Forelimb muscle (tissue), 1 donor: ENCODE measurements at places on chromosomes 3 and 15.

GRCh38 chr3:97265237-97266005, 451.0 kb downstream of the EPHA6 start:
- DNase-seq = no peak

DNA sequence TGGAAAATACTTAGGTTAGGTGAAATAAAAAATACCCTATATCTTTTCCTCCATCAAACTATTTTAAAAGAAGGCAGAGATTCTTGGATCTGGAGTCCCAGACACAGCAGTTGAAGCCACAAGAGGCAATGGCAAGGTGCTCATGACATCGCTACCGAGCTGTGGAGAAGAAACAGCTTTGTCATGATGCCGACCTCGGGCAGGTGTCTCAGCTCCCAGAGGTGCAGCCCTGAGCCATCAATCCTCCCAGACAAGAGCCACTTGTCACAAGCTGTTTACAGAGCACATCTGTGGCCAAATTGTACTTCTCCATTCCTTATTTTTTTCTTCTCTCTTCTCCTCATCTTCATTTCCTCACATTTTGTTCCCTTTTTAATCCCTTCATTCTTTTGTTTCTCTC, 50.8 kb downstream of the GPR176 start:
- DNase-seq = no peak

DNA sequence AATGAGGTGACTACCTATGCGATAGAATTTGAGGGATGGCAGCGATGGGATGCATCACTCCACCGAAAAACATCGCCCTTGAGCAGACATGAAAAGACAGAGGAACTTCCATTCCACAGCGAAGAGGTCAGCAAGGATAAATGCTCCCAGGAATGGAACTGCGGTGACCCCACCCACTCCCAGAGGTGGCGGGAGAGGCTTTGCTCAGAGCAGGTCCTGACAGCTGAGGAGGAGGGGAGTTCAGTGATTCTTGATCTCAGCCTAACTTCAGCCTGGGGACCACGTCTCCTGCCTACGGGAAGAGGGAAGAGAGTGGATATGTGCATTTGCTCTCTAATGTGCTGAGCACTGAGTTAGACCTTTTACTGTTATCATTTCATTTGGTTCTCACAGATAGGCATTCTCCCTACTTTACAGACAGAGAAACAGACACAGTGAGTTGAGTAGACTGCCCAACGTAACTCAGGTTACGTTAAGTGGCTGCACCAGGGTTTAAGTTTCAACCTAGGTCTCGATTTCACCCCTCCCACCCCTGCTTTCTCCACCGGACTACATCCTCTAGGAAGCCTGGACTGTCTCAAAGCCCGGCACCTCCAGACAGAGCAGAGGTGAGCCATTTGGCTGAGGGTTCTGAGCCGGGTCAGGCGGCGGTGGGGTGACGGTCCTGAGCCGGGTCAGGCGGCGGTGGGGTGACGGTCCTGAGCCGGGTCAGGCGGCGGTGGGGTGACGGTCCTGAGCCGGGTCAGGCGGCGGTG, 170.0 kb downstream of the RAB11A start:
- DNase-seq = no peak

GRCh38 chr3:141294848-141295247, 63.2 kb downstream of the PXYLP1 start:
- no peak for DNase-seq

DNA sequence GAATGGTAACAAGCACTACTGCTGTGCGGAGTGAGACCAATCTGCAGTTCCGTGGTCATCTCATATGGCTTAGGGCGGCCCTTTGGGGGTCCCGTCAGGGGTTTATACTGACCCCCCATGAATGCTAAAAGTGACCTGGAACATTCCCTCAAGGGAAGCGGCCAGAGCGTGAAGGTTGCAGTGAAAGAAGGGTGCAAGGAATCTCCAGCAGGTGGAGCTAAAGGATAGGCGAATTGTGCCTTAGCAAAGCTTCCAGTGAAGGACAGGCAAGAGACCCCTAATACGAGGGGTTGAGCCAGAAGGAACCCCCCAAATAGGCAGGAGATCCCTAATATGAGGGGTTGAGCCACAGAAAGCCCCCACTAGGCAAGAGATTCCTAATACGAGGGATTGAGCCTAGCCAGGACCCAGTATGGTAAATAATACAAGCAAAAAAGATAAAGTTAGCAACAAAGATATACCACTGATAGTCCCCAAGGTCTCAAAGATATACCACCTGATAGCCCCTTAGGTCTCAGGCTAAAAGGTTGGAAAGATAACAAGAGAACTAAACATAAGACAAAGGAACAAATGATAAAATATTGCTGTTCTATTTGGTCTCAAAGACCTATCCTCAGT, 32.8 kb downstream of the ZNF589 start:
- DNase-seq = peak; percentile 31

- DNase-seq = no peak
Measured at GRCh38 chr15:66942649-66943390, 122.6 kb upstream of the SMAD3 start.

- no peak for DNase-seq
Measured at GRCh38 chr15:37698679-37699078, 235.8 kb upstream of the TMCO5A start.

DNA sequence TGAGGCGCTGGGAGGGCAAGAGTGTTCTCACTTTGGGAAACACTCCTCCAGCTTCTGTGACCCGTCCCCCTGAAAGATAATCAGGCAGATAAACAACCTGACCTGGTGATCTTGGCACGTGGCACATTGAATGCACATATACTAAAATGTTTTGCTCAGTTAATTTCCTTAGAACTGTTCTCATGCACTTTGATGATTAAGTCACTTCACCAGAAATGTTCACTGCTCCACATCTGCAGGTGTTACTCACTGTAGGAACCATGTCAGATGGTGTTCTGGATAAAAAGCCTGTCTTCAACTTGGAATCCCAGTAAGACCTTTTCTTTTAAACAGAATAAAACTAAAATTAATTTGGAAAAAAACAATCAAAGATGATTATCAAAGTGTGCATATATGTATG, 24.6 kb upstream of the NIPA2 start:
- no peak for DNase-seq

DNA sequence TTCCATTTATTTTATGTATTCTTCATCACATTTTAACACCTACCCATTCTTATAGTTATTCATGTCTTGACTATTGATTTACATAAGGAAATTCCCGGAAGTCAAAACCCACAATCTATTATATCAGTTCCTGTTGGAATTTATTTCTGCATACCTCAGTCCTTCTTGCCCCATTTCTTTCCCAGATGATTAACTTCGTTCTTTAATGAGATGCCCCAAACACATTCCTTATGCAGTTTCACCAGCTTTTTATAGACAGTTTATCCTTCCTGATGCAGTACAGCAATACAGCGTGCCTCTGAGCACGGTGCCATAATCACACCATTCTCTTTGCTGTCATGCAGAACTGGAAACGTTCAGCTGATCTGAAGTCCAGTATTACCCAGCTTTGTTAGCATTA, 175.8 kb upstream of the NANOGP8 start:
- DNase-seq = no peak

GRCh38 chr3:43036621-43037423, 57.7 kb downstream of the GASK1A start:
- no peak for DNase-seq

GRCh38 chr15:68177742-68178141, 27.4 kb downstream of the CALML4 start:
- DNase-seq = no peak

- DNase-seq = no peak
Measured at GRCh38 chr3:188734395-188734794, 437.4 kb upstream of the TPRG1 start.

- DNase-seq = no peak
Measured at GRCh38 chr15:77637851-77638692, 5.4 kb upstream of the LINGO1 start.

- no peak for DNase-seq
Measured at GRCh38 chr3:55014081-55014480, 86.2 kb upstream of the LRTM1 start.

DNA sequence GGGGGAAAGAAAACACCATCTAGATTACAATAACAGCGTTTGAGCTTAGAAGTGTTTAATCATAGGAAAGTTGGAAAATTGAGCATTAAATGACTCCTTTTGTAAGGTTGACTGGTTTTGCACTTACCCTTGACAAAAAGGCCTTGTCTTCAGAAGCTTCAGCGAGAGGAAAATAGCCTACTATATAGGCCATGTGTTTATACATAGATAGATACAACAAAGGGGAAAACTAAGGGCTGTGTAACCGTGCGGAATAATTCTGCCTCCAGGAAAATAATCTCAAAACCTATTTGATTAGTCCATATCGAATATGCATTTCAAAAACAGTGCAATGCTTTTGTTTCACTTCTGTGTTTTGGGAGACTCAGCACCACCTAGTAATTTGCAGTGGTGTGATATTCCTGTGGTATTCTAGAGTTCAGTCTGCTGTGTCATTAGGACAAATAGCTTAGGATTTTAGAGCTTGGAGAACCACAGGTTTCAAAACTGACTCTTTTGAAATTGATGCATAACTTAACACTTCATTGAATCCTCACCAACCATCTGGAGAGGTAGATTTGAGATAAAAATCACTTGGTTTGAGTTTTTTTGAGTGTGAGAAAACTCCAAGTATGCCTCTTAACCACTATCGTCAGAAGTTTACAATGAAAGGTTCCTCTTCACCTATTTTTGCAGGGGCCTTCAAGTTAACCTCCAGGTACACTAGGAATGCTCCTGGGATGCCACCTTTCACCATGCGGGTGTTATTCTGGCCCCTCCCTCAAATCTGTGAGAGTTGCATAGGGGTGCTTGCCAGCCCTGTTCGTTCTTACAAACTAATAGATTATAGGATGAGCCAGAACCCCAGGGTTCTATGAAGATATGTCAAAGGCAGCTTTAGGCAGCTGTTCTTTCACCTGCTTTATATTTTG, 1.9 kb downstream of the ARHGAP31 start:
- no peak for DNase-seq

DNA sequence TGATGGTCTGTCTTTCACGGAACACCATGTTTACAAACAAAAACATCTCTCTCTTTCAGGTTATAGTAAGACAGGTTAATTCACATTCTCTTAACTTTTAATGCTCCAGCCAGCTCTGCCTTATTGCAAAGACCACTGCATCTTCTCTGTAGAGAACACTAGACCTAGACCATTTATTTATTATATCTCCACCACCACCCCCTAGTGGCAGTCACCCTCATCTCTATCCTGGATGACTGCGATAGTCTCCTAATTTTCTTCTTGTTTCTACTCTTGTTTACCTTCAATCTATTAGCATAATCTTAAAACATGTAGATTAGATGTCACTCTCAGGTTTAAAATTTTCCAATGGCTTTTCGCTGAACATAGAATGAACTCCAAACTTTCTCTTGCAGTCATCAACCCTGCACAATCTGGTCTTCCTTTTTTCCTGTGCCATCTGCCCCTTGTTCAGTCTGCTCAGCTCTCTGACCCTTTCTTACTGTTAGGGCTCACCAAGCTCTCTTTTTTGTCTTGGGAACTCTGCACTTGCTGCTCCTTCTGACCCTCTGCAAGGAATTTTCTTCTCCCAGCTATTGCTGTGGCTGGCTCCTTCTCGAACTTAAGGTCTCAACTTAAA, 155.6 kb downstream of the SQOR start:
- no peak for DNase-seq

DNA sequence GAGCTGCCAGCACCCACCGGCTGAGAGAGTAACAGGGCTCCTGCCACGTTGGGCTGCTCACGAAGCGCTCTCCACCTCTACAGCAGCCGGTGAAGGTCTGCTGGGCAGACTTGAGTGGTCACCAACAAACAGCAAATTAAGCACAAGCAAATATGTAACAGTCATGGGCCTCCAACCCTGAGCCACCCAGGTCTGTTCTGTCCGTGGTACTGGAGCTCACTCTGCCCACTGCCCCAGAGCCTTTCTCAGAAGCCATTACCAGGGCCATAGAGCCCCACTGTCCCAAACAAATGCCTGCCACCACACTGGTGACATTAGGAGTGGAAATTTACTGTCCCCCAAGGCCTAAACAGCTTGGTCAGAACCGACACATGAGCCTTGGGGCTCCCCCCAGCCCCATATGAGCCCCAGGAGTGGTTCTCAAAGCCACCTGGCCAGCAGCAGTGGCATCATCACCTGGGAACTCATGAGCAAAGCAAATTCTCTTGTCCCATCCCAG, 56.6 kb downstream of the LRIG1 start:
- DNase-seq = no peak

GRCh38 chr3:184599143-184599542, 37.6 kb downstream of the EPHB3 start:
- DNase-seq = no peak

GRCh38 chr3:160006282-160007163, 17.9 kb downstream of the IL12A start:
- peak; percentile 34 for DNase-seq

- no peak for DNase-seq
Measured at GRCh38 chr3:102510663-102511062, 75.8 kb downstream of the ZPLD1 start.

- no peak for DNase-seq
Measured at GRCh38 chr3:8864402-8865350, 95.3 kb upstream of the OXTR start.

DNA sequence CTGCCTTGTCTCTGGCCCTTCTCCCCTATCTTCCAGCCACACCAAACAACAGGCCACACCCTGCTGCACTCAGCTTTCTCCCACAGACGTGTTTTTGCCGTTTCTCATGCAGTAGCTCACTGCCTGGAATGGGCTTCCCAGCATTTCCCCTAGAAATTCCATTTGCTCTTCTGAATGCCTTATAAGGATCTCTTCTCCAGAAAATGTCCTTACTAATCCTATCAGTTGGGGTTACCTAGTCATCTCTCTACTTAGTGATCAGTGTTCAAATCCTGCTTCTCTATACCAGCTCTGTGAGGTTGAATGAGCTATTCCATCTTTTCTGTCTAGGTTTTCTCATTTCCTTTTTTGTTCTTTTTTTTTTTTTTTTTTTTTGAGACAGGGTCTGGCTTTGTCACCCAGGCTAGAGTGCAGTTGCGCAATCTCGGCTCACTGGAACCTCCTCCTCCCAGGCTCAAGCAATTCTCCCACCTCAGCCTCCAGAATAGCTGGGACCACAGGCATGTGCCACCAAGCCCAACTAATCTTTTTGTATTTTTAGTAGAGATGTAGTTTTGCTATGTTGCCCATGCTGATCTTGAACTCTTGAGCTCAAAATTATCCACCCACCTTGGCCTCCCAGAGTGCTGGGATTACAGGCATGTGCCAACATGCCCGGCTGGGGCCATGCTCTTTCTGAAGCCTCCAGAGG, 98.2 kb upstream of the CHD2 start:
- no peak for DNase-seq

DNA sequence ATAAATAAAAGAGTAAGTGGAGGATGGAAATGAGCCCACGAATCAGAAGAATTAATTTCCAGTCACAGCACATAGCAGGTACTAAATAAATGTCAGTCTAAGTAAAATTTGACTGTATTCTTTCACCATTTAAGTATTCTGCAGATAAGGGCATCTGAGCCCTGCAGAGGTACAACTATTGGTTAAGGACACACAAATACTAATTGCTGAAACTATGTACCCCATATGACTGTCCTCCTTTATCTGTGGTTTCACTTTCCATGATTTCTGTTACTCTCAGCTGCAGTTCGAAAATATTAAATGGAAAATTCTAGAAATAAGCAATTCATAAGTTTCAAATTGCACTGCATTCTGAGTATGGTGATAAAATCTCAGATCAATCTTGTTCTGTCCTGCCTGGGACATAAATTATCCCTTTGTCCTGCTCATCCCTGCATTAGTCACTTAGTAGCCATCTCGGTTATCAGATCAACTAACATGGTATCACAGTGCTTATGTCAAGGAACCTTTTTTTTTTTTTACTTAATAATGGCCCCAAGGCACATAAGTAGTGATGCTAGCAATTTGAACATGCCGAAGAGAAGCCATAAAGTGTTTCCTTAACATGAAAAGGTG, 95.1 kb downstream of the LSAMP start:
- DNase-seq = no peak

- DNase-seq = no peak
Measured at GRCh38 chr15:87940768-87941167, 315.8 kb downstream of the NTRK3 start.
